ENCODE measurements at places on chromosomes 1 and 21.

DNA sequence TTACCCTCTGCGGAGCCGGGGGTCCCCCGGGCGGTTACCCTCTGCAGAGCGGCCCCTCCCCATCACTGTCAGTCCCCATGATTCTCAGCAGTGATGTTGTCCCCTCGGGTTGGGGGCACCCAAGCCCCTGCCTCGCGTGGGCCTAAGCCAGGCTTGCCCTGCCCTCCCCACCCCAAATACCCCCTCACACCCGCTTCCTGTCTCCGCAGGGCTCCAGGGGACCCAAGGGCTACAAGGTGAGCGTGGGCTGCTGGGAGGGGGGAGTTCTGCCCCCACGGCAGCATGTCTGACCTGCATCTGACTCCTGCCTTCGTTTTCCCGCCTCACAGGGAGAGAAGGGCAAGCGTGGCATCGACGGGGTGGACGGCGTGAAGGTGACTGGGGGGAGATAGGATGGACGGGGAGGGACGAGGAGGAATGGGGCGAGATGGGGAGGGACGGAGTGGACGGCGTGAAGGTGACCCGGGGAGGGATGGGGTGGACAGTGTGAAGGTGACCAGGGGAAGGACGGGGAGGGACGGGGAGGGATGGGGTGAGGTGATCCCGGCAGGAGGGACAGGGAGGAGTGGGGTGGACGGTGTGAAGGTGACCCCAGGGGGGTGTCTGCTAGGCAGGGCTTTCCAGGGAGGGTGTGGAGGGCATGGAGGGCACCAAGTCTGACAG is 8.6 kb downstream of the COL6A1 start:
- no peak for DNase-seq

DNA sequence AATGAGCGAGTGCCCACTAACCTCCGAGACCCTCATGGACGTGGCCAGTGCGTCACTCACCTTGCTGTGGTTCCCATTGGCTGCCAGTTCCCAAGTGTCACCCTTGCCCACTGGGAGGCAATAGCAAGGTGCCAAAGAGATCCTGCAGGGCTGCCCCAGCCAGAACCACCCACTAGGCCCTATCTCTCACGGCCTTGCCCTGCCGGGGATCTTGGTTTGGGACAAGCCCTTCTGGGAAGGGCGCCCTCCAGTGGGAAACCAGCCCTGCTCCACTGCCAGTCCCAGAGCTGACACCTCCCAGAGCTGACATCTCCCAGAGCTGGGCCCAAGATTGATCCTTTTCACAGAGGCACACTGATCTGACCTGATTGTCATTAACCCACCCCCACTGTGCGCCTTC is 2.1 kb upstream of the SELENON start:
- DNase-seq = no peak

DNA sequence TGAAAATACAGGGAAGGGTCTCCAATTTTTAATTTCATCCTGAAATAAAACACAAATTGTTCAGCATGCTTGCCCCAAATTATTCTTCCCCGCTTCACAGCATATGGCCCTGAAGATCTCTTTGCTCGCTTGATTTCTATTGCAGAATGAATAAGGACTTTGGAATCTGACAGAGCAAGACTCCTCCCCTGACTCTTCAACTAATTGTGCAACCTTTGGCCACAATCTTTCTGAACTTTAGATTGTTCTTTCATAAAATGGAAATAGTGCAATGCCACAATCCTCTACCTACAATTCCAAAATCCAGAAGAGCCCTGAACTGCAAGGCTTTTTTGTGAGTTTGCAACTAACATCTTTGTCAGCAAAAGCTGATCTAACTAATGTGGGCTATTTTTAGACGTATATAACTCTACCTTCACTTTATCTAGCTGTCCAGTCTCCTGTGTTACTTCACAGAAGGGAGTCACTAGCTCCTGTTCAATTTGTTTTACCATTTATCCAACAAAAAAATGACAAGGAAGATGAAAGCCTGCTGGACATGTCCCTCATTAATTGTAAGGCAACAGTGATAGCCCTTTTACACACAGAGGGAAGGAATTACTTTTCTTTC is 13.4 kb downstream of the RNASEL start:
- DNase-seq = no peak

- no peak for DNase-seq
Measured at GRCh38 chr1:151036356-151036755, at the start of gene BNIPL. BNIPL (plus strand) TSS chr1:151036586; CDS start chr1:151036726, 140 bp downstream.

- peak; percentile 67 for DNase-seq
Measured at GRCh38 chr1:206001476-206001888, 1.7 kb downstream of the RAB7B start.

DNA sequence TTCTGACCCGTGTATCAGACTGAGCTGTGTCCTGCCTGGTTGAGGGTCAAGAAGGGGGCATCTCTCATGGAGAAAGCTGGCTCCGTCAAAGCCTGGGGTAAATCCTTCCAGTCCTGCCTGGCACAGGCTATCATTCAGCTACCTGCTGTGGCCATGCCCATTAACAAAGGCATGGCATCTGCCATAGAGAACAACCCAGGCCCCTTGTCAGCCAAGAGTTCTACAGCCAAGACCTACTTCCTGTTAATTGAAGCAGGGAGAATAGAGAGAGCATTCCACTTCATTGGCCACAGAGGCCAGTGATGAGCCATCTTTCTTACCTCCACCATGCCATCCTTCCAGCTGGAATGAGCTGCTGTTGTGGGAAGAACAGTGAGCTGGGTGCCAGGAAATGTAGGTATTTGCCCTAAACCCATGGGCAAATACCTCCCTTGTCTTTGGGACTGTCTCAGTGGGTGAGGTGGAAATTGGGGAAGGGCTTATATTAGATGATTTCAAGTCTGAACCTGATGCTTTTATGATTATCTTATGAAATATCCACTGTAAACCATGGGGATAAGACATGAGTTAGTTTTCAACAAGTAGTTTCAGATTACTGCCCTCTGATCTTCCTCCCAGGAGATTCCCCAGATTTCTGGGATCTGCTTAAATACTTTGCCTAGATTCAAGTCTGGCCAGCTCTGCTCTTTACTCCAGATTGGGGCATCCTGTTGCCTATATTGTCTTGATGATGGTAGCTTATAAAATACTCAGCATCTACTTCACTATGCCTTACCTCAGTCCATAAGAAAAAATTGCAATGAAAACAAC is 11.2 kb upstream of the KCNQ4 start:
- DNase-seq = no peak

DNA sequence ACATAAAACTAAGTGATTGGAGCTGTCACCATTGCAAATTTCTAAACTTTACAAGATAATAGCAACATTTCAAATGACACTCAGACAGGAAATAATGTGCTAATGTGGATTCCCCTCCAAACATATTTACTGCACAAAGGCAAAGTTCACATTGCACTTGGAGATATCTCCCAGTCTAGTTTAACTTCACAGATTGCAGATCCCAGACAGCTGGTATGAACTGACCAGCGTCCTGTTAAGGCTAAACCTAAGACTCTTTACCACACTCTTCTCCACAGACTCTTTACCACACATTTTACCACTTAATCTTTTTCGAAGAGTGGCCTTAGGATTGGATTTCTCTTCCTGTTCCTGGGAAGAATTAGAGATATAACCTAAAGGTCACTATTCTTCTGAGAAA is 40.6 kb upstream of the HSD3B1 start:
- no peak for DNase-seq

GRCh38 chr1:214568328-214568727 is 16.9 kb upstream of the PTPN14 start:
- DNase-seq = no peak

- DNase-seq = no peak
Measured at GRCh38 chr21:43731891-43732711, 13.2 kb downstream of the PDXK start.

DNA sequence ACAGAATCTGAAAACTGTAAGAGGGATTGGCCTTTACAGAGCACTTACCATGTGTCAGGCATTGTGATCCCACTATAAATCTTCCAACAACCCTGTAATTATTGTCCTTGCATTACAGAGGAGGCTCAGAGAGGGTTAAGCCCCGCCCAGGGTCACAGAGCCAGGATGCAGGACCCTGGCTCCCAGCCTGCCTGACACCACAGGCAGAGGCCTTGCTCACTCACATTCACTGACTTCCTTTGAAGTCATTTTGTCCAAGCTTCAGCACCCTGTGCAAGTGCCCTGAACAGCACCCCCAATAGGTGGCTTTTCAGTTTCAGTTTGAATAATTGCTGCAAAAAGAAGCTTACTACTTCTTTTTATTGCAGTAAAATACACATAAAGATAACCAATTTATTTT is 256.8 kb upstream of the NFIA start:
- no peak for DNase-seq

- DNase-seq = no peak
Measured at GRCh38 chr1:231793893-231794292, 167.3 kb downstream of the DISC1 start.

DNA sequence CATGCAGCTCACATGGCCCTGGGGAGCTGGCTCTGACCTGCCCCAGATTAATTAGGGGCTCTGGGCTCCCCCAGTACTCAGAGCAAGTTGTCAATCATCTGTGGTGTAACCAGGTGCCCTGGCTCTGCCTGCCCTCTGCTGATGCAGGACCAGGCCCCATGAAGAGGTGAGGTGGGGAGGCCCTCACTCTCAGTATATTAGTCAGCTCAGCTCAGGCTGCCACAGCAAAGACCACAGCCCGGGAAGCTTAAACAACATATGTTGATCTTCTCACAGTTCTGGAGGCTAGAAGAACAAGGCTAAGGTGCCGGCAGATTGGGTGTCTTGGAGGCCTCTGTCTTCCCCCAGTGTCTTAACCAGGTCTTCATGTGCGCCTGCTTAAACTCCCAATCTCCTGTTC is 66.5 kb downstream of the FCRL5 start:
- DNase-seq = no peak

DNA sequence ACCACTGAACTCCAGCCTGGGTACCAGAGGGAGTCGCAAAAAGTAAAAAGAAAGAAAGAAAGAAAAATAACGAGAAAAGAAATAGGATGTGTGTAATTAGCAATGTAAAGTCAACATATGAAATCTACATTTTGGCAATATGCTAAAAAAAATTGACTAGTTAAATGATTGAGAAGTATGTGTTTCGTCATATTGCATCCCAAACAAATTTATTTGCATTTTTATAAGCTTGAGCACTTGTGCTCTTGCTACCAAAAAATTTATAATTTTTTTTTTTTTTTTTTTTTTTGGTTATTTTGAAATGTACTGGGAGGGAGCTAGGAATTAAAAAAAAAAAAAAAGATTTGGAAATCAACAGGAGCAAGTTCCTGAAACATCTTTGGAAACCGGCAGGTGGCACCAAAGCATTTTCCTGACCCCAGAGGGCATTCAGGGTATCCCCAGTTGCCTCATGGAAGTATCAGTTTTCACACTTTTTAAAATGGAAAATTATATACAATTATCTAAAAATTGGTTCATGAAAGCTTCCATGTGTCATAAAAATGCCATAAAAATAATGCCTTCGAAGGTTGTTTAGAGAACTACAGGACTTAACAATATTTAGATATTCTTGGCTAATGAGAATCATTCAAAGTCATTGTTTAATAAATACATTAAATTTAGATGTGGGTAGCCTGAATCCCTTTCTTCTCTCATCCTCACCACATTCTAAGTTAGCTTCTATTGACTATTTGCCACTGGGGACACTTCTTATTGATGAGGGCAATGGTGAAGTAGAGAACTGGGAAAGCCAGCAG is 4.8 kb upstream of the HEATR1 start:
- peak; percentile 68 for DNase-seq

DNA sequence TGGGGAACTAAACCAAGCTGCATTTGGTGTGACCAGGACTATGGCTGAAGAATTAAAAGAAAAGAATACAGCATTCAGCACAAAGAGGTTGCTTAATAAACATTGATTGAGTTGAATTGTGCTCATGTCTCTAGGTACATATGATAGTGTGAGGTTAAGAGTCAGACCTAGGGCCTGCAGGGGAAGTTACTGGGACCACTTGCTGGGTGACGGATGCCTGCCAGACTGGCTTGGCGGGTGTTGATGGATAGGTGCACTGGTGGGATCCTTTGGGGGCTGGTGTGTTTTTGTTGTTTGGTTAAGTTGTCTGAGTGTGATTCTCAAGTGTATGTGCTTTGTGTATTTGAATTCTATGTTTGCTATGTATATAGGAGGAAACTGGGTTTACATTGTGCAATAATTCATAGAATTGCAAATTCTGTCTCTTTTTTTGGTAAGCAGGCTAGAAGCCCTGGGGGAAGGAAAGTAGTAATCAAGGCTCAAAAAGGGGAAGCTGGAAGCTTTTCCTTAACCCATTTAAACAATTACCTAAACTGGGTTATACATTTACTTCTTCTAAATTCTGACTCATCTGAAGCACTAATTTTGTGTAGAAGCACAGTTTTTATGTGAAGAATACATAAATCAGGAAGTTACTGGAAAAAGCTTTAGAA is 1.8 kb downstream of the CD101 start:
- no peak for DNase-seq

- DNase-seq = no peak
Measured at GRCh38 chr21:45003331-45004058, 63.7 kb downstream of the SLX9 start.

- DNase-seq = no peak
Measured at GRCh38 chr1:157577420-157577819, 20.5 kb downstream of the FCRL4 start.

DNA sequence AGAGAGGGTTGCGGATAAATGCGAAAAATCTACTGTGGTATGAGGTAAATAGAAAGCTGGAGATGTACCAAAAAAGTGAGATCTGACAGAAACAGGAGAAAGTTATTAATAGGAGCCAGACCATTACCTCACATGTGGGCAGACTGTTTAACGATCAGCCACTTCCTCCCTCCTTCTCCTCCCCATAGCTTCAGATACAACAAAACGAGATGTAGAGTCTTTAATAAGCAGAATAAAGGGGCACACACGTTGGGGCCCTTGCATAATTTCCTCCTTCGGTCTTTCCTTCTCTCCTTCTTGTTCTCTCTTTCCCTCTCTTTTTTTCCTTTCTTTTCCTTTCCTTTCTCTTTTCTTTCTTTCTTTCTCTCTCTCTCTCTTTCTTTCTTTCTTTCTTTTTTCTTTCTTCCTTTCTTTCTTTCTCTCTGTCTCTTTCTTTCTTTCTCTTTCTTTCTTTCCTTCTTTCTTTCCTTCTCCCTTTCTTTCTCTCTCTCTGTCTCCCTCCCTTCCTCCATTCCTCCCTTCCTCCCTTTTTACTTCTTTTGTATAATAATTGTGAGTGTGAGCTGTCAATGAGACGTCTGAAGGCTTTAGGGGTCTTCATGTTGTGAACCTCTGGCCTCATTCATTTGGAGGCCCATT is 242.1 kb downstream of the GRIK1 start:
- DNase-seq = no peak

GRCh38 chr21:41209016-41209619 is 41.2 kb downstream of the BACE2 start:
- DNase-seq = peak; percentile 22
